Sciatic nerve (tissue), 2 donors: ENCODE measurements at places on chromosomes 3 and 15.

DNA sequence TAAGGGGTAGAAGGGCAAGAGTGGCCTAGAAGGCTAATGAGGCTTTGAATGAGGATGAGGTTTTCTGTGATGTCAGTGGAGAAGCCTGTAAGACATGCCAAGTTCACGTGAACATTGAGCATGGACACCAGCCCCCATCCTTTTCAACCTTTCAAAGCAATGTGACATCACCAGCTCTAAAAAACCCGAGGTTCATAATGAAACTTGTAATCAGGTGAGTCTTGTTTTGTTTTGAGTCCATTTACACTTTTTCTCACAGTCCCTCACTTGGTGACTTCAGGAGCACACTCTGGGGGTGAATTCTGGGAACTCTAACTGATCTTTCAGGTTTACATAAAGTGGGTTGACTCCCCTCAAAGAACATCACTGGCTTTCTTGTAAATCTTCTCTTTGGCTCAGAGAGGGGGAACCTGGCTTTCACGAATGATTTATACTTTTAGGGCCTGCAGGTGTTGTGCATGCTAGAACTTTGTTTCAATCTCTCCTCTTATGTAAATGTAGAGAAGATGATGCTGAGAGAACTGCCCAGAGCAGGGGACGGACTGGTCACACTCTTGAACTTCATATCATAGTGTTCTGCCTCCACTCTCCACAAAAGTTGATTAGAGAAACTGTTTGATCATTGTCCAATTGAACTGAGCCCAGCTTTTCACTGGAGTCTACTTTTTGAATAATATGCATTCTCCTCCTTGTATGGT lies 224.7 kb upstream of the SATB1 start:
- DNase-seq = no peak

DNA sequence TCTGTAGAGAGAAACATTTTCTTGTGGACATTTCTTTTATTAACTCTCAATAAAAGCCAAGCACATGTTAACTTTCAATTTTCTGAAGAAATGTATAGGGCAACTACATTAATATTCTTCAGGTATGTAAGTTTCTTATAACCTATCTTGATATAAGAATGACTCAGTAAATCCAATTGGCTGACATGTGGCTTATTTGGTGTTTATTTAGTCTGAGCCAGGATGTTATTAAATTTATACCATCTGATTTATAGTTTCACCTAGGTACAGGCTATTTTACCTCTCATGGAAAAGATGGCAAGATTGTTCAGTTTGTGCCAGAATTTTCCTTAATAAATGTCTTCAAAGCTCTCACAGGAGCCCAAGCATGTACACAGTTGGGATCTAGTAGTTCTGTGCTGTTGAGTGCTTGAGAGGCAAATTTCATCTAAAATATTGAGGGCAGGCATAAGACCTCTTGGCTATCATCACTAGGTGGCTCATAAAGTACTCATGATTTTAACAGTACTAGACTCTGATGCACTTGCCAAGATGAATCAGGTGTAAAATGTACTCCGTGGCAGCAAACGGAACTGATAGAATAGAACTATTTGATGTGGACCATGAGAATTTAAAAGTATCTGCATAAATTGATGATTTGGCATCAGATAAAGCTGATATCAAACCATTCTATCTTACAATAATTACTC lies 631.9 kb downstream of the RBMS3 start:
- DNase-seq = no peak

- DNase-seq = no peak
Observed at GRCh38 chr15:44769521-44769920, 33.2 kb downstream of the TRIM69 start.

DNA sequence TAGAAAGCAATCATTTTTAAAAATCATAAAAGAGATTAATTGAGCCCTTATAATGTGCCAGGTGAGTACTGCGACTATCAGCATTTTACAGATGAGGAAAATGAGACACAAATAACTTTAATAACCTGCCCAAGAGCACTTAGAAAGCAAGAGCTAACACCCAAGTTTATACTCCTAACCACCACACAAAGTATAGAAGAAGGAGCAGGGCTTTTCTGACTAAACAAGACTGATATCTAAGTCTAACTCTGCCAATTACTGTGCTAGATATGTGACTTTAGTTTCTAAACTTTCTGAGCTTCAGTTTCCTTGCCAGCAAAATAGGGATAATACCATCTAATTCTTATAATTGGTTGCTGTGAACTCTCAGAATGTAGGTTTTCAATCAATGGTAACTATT lies 47.7 kb downstream of the TNIK start:
- no peak for DNase-seq

GRCh38 chr3:41209646-41210045 lies 10.3 kb downstream of the CTNNB1 start:
- no peak for DNase-seq

GRCh38 chr15:74300057-74300795 lies 64.1 kb downstream of the CCDC33 start:
- DNase-seq = no peak

- DNase-seq = peak; percentile 40
Observed at GRCh38 chr3:184543256-184543655, 18.3 kb upstream of the EPHB3 start.

- DNase-seq = no peak
Observed at GRCh38 chr15:81888748-81889484, 156.9 kb downstream of the MEX3B start.
